ENCODE measurements at places on chromosomes 1 and 21. TPM values are rescaled to one million over a fixed set of nuclear protein-coding genes. Genes with fewer than 3 reads are reported as not detected.

Gene PGBD5
- not detected for polyA plus RNA-seq

Gene NSL1
- polyA plus RNA-seq = 22.0 TPM

Gene ILDR2
- 0.02 TPM for polyA plus RNA-seq

Gene NIT1
- 57.8 TPM for polyA plus RNA-seq

Gene ITLN1
- polyA plus RNA-seq = not detected

Gene LCE1D
- polyA plus RNA-seq = not detected

Measured in mammary epithelial cell (primary cell).